ENCODE measurements at places on chromosomes 12 and 14.

DNA sequence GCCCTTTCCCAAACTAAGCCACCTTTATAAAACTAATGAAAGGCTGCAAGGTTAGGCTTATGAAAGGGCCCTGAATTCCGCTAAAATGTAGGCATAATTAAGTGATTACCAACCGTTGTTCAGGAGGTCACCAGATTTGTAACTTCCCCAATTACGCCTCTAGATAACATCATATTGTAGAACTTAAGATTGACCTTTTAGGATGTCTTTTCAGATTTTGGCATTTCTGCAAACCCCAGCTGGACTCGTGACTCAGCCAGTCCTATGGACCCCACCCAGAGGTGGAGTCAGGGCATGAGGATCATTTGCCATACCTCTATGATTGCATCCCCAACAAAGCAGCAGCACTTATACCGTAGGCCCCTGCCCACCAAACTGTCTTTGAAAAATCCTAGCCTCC is 3.7 kb upstream of the LPCAT3 start:
- DNase-seq = peak; percentile 81

DNA sequence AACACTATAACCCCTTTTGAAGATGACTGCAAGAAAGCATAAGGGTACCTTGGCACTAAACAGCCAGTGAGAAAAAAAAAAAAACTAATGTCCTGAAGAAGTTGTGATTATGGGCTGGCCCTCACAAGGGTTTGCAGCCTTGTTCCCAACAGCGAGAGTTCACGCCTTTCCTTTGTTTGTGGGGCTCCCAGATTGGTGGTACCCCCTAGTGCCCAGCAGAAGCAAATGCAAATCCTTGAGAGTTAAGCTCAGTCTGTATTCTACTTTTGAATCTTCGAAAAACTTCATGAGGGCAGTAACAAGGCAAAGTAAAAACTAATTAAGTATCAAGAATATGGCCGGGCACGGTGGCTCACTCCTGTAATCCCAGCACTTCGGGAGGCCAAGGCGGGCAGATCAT is 238.9 kb upstream of the LMO3 start:
- no peak for DNase-seq

DNA sequence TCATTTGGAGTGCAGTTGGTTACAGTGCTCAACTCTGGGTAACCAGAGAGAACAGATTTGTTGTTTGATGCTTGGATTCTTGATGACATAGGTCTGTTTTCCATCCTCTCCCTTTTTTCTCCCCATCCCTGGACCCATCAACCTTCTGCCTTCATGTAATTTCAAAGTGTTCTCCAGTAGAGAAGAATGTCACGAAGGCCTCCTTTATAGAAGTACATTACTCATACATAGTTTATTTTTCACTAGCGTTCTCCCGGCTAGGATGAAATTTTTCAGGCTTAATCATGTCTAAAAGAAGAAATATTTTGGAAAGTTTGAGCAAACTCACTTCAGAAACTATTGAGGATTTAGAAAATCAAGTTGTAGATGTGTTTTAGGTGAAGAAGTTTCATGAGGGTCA is 20.9 kb upstream of the APPL2 start:
- DNase-seq = no peak

GRCh38 chr12:49784756-49785409 is 43.3 kb downstream of the NCKAP5L start:
- DNase-seq = no peak

DNA sequence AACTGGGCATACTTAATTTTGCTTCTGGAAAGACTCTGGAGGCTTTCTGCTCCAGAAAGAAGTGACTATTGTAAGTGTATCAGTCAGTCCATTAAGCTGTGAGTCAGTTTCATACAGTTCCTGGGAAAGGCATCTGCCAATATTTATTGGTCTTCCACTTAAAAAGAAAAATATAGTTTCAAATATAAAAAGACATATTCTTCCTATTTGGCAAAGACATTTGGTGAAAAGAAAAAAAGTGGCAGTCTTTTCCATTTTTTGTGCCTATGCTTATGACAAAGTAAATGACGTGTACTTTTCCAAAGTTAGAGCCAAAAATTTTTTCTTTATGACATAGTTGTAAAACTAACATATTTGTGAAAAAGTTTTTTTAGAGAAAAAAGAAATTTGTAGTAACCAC is 12.3 kb downstream of the TMEM30B start:
- DNase-seq = no peak

DNA sequence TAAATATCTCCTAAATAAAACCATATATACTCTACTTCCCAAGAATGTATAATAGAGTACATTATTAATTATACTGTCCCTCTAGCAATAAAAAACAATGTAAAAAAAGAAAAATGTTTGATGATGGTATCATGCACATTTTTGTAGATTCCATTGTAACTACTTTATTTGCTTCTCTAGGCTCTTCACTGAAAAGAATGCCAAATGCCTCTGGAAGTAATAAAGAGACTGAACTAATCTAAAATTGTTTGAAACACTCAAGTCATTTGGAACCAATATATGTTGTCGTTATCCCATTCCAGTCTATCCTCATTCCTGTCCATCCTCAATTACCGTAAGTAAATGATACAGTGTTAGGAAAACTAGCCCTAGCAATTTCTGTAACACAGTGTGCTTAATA is 233.6 kb downstream of the C12orf50 start:
- DNase-seq = no peak

GRCh38 chr12:17456486-17456885 is 633.5 kb downstream of the RERGL start:
- no peak for DNase-seq

- DNase-seq = no peak
These were observed 21.6 kb upstream of the SDR39U1 start for GRCh38 chr14:24463884-24464785.

DNA sequence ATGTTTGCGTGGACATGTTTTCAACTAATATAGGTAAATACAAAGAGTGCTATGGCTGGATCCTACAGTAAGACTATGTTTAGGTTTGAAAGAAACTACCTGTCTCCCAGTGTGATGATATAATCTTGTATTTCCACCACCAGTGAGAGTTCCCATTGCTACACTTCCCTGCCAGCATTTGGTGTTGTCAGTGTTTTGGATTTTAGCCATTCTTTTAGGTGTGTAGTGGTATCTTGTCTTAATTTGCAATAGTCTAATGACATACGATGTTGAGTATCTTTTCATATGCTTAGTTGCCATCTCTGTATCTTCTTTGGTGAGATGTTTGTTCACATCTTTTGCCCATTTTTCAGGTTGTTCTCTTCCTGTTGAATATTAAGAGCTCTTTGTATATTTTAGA is 103.5 kb downstream of the RALGAPA1 start:
- no peak for DNase-seq

GRCh38 chr12:57142727-57143126 is 4.7 kb downstream of the LRP1-AS start:
- DNase-seq = no peak

- DNase-seq = no peak
These were observed 47.8 kb downstream of the SLC41A2 start for GRCh38 chr12:104910196-104910840.

DNA sequence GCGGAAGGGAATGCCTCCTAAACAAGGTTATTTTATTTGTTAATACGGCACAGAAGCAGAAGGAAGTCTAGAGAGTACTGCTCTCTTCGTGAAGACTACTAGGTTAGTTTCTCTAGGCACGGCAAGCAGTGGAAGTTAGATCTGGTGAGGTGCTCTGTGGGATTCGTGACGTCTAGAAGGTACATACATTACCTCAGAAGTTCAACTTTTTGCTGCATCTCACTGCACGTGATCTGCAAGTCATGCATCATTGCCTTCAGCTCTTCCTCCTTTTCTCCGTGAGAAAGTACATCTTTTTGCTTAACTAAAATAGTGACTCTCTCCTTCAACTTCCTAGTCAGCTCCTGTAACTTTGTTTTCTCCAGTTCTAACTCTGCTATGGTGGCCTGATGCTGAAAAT is 74.7 kb downstream of the NIN start:
- peak; percentile 49 for DNase-seq

DNA sequence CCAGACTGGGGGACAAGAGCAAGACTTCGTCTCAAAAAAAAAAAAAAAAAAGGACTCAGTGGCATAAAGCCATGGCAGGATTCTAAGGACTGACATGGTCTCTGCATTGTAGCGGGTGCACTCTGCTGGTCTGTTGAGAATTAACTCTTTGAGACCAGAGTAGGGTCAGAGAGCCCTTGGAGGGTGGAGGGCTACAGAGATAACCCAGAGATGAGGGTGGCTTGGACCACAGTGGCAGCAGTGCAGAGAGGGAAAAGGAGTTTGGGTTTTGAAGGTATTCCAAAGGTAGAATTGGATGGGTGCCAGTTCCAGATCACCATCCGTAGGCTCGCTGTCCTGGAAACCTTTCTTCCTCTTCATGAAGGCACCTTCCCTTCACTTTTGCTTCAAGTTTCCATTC is 14.3 kb upstream of the DYNC1H1 start:
- no peak for DNase-seq

DNA sequence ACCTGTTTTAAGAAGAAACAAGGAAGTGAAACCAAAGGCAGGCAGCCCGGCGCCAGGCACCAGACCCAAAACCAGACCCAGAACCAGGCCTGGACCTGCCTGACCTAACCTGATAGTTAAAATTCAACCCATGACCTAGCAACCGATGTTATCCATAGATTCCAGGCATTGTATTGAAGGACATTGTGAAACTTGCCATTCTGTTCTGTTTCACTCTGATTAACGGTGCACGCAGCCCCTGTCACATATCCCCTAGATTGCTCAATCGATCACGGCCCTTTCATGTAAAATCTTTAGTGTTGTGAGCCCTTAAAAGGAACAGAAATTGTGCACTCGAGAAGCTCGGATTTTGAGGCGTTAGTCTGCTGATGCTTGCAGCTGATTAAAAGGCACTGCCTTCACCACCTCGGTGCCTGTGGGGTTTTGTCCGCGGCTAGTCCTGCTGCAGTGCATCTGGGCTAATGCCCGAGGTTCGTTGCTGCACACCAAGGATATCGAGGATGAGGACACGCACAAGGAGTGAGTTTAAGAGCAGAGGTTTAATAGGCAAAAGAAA is 262.5 kb upstream of the TMEM132C start:
- no peak for DNase-seq

DNA sequence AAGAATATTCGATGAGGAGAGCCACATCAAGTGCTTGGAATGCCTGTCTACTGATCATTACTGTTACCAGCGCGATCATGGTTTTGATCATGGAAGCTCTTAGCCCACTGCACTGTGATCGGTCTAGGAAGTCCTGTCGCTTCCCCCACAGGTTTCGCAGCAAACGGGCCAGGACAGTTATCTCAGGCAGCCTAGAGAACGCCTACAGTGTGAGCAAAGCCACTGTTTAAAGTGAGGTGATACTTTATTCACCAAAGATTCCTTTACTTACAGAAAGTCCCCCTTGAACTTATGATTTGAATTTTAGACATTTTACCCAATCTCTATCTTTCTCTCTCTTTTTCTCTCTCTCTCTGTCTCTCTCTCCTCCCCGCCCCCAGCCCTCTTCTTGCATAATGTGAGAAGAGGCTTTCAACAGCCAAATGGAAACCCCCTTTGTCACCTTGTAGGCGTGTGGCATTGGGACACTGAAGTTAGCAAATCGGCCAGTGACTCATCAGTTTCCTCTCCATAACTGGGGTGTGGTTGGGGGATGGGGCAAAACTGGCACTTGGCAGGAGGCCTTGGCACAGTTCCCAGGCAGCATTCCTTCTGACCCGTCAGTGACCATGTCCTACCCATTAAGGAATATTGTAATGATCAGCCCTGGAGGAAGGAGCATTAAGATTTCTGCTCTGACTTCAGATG is 214.8 kb downstream of the CHST11 start:
- DNase-seq = peak; percentile 99

DNA sequence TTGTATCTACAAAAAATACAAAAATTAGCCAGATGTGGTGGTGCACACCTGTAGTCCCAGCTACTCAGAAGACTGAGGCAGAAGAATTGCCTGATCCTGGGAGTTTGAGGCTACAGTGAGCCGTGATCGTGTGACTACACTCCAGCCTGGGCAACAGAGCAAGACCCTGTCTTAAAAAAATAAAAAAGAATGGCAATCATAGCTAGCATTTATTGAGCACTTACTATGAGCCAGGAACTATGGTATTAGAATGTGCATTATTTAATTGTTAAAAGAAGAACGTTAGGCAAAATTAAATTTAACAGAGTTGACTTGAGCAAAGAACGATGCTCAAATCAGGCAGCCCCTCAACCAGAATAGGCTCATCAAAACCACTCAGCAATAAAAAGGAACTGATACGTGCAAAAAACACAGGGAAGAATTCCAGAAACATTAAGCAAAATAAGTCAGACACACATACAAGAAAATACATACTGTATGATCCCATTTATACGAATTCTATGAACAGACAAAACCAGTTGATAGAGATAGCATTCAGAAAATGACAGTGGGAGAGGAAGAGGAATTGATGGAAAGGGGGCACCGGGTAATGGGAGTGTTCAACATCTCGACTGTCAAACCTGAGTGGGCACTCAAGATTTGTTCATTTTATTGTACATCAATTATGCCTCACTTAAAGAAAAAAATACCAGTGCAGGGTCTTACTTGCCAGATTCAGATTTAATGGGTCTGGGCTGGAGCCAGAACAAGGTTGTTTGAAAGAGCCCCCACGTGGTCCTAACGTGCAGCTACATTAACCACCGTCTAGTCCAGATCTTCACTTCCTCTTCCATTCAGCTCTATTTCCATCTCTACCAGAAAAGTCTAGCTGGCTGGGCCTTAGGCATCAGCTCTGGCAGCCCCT is 8.0 kb downstream of the SCNN1A start:
- peak; percentile 82 for DNase-seq

DNA sequence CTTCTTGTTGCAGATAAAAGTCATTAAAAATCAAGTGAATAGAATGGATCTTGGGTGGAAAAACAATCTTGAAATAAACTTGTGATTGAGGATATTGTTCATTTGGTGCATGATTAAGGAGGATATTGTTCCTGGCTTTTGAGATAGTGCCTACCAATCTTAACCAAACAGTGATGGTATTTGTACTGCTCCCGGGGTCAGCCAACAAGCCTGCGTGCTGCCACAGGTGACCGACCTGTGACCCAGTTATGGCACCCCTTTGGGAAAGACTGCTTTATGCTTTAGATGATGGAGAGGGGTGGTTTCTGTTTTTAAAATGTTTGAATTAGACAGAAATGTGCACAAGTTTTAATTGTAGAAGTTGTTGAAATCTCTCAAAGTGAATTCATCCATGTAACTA is 41.6 kb downstream of the SUDS3 start:
- no peak for DNase-seq

DNA sequence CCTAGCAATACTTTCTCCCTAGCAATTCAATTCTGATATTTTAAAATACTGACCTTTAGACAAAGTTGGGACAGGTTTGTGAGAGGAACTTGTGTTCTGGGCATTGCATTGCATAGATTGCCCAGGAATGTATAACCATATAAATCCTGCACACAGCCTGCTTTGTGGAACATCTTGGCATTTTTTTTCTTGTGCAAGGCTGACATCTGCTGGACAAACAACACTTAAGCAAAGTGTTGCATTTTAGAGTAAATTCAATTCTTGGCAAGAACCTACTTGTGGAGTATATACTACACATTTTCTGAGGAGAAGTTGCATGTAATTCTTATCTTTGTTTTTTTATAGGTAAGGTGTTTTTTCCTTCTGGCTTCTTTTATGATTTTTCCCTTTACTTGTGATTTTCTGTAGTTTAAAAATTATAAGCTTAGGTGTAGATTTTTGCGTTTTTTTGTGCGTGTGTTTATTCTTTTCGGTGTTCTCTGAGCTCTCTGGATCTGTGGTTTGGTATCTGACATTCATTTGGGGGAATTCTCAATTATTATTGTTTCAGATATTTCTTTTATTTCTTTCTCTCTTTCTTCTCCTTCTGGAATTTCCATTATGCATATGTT is 26.4 kb downstream of the TESPA1 start:
- peak; percentile 64 for DNase-seq

- no peak for DNase-seq
These were observed 7.4 kb upstream of the CYP46A1 start for GRCh38 chr14:99676657-99677056.
